ENCODE measurements at places on chromosomes 1 and 21.

DNA sequence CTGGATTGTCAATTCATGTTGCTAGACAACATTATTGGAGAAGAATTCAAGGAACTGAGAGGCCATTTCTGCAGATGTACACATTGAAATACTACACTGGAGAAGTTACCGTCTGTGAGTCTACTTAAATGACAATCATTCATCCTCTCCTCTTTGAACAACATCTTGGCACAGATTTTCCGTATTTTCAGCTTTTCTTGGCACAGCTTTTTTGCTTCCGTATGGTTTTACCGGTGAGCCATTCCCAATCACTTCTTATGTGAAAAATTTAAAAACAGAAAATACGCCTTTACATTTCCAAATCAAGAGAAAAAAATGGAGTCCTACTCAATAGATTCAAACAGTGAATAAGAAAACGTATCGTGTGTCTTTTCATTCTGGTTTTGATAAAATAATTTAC, 1493.7 kb downstream of the AMY1C start:
- DNase-seq, result no peak

- DNase-seq, result no peak
Observed at GRCh38 chr1:22112554-22112953, 30.3 kb downstream of the WNT4 start.

DNA sequence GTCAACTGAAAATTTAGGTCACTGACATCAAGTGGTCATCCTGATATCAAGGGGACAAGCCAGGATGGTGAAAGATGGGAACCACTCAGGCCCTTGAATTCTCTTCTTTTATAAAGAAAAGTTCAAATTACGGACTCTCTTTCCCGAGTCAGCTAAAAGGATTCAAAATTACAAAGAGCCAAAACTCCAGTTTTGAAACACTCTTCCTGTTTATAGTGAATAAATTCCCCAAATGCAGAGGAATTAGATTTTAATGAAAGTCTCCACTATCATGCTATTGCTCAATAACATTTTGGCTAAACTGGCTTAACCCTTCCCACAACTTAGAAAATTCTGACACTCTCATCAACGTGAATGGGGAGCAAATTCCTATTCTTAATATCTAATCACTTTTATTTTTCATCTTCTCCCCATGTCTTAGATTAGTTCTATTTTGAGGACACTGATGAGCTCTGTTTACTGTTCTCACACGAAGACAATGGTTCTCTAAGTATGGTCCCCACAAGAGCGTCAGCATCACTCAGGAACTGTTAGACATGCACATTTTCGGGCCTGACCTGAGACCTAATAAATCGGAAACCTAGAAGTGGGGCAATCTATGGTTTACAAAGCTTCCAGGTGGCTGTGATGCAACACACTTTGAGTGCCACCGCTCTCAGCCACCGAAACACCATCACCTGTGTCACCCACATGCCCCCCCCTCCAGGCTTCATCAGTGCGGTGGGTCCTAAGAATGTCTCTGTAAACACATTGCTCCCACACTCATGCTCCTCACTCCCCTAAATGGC, 64.4 kb upstream of the TIAM1 start:
- DNase-seq, result no peak

DNA sequence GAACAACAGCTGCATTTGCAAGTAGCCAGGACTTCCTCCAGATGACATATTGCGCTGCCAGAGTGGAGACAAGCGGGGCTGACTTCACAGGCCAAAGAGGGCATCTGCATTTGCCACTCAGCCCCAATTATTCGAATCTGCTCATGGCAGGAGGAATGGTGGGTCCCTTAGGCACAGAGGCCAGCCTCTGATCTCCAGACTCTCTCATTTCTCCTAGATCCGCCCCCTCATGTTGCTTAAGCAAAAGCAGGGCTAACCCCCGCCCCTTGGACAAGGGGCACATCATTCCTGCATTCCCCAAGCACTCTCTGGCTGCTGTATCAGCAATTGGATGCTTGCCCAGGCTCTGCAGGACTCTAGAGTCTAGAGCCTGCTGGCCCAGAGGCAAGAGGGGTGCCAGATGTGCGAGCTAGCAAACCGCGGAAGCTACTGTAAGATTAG, 262.4 kb downstream of the ST6GALNAC3 start:
- DNase-seq, result no peak

- DNase-seq, result no peak
Observed at GRCh38 chr21:33948951-33949444, 33.4 kb upstream of the ATP5PO start.

- no peak for DNase-seq
Observed at GRCh38 chr1:114861384-114861783, 6.7 kb downstream of the SYCP1 start.

- DNase-seq, result no peak
Observed at GRCh38 chr1:173315296-173315695, 108.2 kb upstream of the TNFSF4 start.

- no peak for DNase-seq
Observed at GRCh38 chr21:8989261-8989711, 1532.1 kb upstream of the TPTE start.

DNA sequence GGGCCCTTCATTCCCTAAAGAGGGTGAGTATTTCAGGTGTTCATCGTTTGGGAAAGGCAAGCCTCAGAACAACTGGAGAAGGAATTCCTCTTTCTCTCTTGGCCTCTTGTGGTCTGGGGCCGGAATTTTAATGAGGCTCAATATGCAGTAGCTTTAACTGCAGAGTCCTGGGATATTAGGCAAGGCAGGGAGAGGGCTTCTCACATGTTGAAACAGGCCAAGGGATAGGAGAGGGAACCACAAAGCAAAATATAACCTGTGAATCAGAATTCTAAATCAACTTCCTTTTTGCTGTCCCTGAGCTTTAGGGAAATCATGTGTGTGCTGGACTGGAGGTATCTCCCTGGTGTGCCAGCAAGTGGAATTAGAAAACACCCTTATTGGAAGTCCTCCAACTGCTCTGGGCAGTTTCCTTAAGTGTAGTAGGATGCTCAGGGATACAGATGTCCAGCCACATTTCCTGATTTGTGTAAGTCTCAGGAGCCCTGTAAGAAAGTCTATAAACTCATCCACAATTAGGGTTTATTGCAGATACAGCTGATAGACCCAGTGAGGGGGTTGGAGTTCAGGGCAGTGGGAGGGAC, 215.8 kb upstream of the ZRANB2 start:
- DNase-seq, result no peak

GRCh38 chr1:114043548-114043947, 64.3 kb downstream of the OLFML3 start:
- no peak for DNase-seq

DNA sequence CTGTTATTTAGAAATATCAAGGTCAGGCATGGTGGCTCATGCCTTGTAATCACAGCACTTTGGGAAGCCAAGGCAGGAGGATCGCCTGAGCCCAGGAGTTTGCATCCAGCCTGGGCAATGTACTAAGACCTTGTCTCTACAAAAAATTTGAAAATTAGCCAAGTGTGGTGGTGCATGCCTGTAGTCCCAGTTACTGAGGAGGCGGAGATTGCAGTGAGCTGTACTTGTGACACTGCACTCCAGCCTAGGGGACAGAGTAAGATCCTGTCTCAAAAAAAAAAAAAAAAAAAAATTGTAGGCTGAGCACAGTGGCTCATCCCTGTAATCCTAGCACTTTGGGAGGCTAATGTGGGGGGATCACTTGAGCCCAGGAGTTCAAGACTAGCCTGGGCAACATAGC, 45.3 kb downstream of the PIK3CD start:
- DNase-seq, result no peak

GRCh38 chr1:30271401-30272276, 451.7 kb downstream of the MATN1 start:
- no peak for DNase-seq

- no peak for DNase-seq
Observed at GRCh38 chr1:33363470-33363861, 42.6 kb upstream of the A3GALT2 start.

- DNase-seq, result no peak
Observed at GRCh38 chr1:234475167-234475793, 3.7 kb downstream of the TARBP1 start.

GRCh38 chr21:20276954-20277353, 721.3 kb upstream of the NCAM2 start:
- DNase-seq, result no peak

- no peak for DNase-seq
Observed at GRCh38 chr1:57866998-57867397, 443.1 kb upstream of the DAB1 start.
